ENCODE measurements at places on chromosomes 3 and 15.

DNA sequence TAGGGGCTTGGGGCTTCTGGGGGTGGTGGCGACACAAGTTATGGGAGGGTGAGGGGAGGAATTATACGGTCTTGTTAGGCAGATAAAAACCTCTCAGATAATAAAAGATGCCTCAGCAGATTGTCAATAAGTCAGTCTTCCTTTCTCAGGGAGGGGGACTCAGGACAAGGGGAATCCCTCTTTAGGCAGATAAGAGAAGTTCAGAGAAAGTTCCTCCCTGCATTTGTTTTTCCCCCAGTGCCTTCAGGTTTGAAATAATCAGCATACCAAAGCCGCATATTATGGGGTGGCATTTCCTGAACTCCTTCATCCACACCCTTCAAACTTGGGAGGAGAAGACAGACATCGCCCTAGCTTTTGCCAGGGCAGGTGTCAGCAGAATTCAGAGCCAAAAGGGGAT lies 8.5 kb downstream of the PPCDC start:
- DNase-seq = no peak

DNA sequence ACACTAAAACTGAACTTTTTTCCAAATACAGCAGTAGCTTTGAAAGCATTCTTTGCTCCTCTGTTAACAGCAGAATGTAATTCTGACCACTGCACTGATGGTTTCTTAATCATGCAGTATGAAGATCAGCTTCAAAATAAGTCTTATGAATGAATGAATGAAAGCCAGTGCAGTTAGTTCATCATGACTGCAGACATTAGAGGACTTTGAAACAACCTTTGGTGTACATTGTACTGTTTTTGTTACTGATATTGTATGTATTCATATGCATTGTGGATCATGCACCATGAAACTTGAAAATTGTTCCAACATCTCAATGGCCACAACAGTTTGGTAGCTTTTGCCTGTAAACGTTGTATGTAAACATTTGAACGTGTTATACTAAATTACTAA lies 1.3 kb upstream of the TNIK start:
- no peak for DNase-seq

DNA sequence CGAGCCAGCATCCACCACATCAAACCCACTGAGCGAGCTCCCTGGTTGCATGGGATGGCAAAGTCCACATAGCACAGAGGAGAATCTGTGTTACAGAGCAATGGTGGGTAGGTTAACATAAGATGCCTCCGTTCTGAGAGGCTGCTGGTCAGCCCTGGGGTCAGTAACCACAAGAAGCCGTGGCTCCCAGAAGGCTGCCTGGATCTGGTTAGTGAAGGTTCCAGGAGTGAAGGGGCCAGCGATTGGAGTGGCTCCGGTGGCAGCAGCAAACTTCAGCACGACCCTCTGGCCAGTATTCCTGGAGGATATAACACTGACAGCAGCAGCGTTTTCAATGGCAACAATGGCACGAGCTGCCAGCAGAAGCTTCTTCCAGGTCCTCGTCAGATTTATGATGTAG lies 18.4 kb upstream of the PIGZ start:
- no peak for DNase-seq

DNA sequence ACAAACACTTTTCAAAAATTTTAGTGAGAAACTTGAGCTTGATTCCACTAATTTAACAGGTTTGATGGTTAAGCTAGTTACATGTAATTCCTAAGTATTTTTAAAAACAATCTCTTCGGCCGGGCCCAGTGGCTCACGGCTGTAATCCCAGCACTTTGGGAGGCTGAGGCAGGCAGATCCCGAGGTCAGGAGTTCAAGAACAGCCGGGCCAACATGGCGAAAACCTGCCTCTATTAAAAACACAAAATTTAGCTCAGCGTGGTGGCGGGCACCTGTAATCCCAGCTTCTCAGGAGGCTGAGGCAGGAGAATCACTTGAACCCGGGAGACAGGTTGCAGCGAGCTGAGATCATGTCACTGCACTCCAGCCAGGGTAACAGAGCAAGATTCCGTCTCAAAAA lies 25.3 kb downstream of the TRA2B start:
- no peak for DNase-seq

DNA sequence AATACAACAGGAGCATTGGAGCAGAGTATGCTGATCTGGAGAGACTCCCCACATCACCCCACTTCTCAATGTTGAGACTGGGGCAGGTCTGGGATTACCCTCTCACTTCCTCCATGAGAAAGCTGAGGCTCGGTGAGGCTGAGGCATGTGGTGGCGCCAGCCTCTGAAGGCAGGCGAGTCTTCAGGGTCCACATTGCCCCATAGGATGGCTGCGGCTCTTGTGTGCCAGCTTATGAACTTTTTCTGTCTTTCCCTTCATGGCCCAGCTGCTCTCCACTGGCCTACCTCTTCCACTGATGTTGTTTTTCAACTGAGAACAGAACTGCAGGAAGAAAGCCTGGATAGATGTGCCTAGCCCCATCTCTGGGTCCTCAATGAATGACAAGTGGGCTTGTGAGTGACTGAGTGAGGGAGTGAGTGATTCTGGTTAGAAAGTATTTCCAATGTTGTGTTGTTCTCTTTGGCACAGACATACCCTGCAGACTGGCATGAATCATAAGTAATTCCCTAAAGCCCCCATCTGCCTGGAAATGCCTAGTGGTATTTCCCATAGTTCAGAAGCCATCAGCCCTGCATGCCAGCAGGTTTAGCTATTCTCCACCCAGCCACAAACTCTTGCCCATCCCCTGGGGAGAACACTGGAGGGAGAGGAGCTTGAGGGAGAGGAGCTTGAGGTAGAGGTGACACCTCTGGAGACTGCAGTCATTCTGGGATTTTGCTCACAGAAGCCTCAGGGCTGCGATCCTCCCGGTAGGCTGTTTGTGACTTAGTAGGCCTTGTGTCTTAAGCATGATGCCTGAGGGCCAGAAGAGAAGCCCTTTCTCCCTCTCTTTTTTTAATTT lies 56.9 kb downstream of the AMOTL2 start:
- no peak for DNase-seq

- no peak for DNase-seq
Measured at GRCh38 chr15:39142500-39142899, 438.4 kb upstream of the THBS1 start.

DNA sequence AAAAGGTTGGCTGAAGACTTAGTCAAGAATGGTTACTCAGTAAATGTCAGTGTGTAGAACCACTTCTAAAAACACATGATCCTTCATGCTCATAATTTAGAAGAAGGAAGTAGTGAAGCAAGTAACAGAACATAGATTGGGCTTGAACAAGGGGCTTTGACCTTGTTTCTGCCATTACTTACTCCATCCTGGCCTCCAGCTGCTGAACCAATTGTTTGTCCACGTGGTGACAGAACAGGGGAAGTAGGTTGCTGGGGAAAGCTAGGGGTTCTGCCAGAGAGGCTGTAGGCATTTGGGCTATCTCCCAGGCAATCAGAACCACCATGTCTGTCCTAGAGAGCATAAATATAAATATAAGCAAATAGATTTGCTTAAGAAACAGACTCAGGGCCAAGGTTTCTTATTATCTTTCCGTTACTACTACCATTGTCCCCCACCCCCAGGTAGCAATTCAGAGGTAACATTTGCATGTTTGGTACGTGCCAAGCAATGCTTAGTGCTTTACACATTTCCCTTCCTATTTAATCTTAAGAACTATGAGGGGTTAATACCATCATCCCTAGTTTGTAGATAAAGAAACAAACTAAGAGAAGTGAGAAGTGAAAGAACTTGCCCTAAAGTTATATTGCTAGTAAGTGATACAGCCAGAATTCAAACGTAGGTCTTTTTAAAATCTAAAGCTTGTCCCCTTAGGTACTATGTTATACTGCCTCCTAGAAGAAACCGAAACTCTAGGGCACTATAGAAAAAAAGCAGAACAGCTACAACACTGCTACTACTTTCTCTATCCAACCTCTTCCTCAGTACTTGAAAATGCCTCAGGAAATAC lies 3.0 kb upstream of the SPG11 start:
- no peak for DNase-seq

DNA sequence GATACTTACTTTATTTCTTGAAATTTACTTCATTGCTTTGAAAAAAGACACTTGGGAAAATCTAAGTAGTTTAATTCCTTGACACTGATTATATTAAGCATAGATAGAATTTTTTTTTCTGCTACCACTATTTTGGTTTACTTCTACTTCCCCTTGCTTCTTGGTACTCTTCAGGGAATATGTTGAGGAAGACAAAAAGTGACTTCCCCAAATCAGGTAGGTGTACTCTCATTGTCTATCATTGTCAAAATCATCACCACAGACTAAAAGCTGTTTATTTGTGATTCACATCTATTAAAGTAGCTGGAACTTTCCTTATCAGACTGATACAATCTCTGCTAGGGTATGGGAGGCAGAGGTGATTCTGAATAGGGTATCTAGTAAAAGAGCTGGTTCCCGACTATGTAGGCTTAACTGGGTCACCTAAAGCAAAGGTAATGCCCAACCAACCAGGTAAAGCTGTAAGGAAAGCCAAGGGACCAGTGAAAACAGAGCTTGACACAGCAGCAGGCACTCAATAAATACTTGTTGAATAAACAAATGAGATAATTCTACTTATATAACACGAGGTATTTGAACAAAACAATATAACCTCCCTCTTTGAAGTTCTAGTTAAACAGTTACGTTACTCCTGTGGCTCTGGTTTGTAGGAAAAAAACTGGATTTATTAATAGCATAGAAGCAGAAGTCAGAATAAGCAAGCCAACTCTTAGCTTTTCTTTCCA lies 346.9 kb downstream of the PLCL2 start:
- DNase-seq = no peak

- DNase-seq = no peak
Measured at GRCh38 chr15:48458876-48459275, 127.6 kb downstream of the DUT start.

DNA sequence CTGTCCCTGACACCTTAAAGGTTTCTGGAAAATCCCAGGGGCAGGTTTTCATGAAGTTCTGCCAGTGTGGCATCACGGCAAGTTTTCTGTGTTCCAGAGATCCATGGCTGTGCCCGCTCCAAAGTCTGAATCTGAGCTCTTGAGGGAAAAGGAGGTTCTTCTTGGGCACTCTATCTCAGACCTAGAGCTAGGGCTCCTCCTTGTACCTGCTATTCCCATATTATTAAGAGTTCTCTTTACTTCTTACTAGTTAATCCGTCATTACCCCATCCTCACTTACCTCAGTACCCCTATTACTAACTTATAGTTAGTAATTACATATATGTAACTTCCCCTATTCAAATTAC lies 5.9 kb upstream of the TRA2B start:
- DNase-seq = no peak

GRCh38 chr15:97686324-97686723 lies 274.2 kb upstream of the ARRDC4 start:
- no peak for DNase-seq

GRCh38 chr3:11563159-11563864 lies 80.4 kb downstream of the VGLL4 start:
- DNase-seq = no peak

DNA sequence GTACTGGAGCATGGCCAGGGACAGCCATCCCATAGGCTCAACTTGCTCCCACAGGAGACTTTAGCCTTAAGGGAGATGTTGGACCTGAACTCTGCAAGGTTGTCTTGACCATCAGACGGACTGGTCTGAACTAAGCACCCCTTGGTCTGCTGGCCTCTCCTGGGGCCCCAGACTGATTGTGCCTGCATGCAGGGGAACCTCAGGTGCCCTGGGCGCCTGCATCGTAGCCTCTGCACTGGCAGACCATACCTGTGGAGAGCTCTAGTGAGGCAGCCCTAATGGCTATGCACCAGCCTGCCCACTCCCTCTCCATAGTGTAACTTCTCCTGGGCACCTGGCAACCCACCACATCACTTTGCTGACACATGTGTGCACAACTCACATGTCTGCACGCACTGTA lies 395.6 kb downstream of the ZPLD1 start:
- DNase-seq = no peak

- DNase-seq = no peak
Measured at GRCh38 chr3:125146626-125147490, 65.7 kb downstream of the SLC12A8 start.

- no peak for DNase-seq
Measured at GRCh38 chr3:89859757-89860156, 752.3 kb downstream of the EPHA3 start.

- DNase-seq = no peak
Measured at GRCh38 chr3:122979211-122979610, 48.4 kb downstream of the SEMA5B start.

DNA sequence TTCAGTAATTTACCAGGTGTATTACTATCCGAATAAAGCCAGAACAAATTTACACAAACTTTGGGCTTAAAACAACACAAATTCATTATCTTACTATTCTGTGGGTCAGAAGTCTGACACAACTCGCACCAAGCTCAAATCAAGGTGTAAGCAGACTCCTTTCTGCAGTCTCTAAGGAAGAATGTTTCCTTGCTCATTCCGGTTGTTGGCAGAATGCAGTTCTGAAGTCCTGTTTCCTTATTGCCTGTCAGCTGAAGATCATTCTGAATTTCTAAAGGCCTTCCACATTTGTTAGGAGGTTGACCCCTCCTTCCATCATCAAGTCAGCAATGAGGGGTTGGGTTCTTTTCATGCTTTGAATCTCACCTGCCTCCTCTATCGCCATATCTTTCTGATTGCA lies 183.2 kb downstream of the FHIT start:
- DNase-seq = no peak

DNA sequence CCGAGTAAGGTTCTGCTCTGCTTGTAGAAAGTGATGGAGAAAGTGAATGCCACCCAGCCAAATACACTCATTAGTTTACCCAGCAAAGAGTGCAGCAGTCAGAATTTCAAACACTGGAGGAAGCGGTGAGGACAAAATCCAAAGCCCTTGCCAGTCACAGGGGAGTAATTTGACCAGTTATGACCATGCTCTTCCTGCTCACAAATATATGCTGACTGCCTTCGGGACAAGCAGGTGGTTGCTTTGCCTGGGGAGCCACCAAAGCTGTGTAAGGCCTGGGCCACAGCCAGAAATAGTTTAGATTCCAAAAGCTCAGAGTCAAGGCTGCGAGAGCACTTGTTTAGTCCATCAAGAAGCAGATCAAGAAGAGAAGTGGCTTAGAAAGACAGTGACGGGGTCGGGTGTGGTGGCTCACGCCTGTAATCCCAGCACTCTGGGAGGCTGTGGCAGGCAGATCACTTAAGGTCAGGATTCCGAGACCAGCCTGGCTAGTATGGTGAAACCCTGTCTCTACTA lies 51.0 kb upstream of the ATP13A3 start:
- no peak for DNase-seq

DNA sequence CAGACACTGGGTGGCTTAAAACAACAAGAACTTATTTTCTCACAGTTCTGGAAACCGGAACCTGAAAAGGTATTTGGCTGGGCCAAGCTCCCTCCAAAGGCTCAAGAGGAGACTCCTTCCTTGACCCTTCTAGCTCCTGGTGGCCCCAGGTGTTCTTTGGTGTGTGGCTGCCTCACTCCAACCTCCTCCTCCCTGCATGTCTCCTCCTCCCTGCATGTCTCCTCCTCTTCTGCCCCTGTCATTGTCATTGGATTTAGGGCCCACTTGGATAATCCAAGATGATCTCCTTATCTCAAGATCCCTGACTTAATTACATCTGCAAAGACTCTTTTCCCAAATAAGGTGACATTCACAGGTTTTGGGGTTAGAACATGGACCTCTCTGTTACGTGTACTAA lies 69.8 kb upstream of the MFGE8 start:
- DNase-seq = no peak

GRCh38 chr3:28253040-28253715 lies 11.8 kb downstream of the CMC1 start:
- DNase-seq = no peak
